ENCODE measurements at places on chromosomes 2 and 18.

DNA sequence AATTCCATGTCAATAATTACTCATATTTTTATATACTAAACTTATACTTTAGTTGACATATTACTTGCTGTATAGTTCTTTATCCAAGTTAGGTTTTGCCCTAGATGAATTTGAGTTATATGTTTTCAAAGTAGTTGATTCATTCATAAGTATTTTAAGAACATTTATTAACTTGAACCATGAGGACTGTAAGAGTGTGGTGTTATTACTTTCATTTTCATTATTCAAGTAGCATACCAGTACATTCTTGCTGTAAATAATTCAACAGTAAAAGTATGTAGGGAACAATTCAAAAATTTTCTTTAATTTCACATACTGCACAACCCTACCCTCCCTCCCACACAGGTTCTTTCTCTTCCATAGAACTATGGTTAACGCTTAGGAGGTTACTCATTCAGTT is 75.4 kb downstream of the ANKRD12 start:
- DNase-seq: no peak

DNA sequence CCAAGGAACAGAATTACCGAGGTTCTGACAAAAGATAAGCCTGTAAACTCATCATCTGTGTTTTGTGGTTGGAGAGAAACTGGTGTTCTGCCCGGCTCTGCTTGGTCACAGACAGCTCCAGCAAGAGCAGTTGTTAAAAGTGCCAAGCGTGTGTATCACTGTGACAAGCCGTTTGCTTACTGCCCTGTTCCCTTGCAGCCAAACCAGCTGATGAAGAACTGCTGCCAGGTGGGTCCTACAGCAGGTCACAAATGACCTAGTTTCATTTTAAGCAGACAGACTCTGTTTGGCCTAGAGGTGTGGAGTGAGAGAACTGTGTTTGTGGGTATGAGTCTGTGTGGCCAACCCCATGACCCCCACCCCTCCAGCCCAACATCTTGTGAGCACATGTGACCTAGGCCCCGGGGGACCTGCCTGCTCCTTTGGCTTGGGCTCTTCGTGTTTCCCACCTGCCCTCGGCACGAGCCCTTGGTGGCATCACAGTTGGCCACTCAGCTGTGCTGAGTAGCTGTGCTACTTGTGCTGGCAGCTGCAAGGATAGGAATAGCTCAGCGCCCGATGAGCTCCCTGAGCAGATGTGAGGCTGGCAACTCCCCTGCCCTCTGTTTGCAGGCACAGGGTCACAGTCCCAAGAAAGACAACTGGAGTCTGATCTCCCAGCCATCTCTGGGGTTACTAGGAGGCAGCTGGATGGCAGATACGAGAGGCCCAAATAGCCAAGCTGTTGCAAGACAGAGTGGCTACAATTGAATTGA is 9.7 kb downstream of the OXER1 start:
- DNase-seq: peak; percentile 60

DNA sequence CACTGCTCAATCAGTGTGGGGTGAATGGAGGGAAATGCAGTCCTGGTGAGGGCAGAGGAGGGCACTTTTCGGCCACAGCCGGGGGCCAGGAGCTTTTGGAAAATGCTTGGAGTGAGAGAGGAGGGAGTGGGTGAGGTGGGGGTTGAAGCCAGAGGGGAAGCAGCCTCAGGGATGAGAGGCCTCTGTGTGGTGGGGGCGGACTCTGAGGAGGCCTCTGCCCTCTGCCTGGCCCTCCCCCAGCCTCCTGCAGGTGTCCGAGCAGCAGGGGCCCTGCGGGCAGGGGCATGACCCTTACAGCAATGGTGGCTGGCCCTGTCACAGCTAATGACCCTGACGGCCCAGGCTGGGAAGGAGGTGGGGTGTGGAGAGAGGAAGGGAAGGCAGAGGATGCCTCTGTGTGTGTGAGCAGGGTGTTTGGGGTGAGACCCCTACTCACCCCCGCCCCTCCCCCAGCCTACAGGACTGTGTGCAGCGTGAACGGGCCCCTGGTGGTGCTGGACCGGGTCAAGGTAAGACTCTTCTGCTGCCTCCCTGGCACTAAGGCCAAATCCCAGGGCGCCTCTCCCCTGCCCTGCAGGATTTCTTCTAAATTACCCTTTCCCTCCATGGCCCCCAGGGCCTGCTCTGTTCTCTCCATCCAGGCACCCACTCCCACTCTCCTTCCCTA is 7.6 kb downstream of the ATP6V1B1 start:
- DNase-seq: no peak

- peak; percentile 48 for DNase-seq
These were observed 5.7 kb downstream of the AGPS start for GRCh38 chr2:177398290-177398683.

- DNase-seq: no peak
These were observed 36.8 kb downstream of the BCL2 start for GRCh38 chr18:63282793-63283192.

GRCh38 chr2:177727577-177728398 is 335.2 kb downstream of the AGPS start:
- peak; percentile 87 for DNase-seq

- DNase-seq: no peak
These were observed 145.7 kb upstream of the HDAC4 start for GRCh38 chr2:239546541-239546940.

GRCh38 chr2:25305775-25306174 is 36.0 kb downstream of the DNMT3A start:
- DNase-seq: no peak

GRCh38 chr18:25886283-25886682 is 204.1 kb downstream of the SS18 start:
- DNase-seq: no peak

DNA sequence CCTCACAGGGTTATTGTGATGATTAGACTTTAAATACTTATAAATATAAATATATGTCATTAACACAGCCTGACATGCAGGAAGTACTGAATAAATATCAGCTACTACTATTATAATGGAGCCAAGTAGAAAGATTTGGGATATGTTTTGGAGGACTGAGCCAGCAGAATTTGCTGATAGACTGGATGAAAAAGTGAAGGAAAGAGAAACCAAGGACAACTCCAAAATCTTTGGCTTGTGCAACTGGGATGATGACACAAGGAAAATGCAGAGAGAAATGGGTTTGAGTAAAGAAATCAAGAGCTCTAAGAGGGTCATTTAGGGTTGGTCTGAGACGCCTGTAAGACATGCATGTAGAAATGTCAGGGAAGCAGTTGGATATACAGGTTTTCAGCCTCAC is 15.6 kb downstream of the ADD2 start:
- no peak for DNase-seq

GRCh38 chr2:85455552-85456090 is 37.1 kb downstream of the SH2D6 start:
- no peak for DNase-seq

DNA sequence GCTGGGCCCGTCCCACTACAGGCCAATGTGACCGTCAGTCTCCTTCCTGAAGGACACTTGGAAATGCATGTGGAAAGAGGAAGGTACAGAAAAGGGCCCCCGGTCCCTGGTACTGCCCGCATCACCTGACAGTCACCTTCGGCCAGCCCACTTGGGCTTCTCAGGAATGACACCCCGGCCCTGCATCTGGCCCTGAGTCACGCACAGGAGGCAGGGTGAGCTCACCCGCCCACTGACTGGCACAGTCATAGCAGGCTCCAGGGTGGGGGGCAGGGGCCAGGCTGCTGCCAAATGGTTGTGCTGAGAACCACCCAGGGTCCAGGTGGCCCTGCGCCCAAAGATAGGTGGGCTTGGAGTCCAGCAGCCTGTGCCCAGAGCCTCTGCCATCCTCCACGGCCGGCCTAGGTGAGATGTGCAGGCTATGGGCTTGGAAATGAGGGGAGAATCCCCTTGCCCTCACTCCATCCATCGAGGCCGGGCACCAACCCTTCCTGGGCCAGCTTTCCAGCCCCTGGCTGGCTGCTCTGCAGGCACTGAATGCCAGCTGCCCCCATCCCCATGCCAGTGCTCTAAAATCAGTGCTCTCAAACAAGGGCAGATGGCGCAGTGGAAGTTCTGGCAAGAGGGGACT is 14.1 kb downstream of the EMX1 start:
- peak; percentile 34 for DNase-seq

- DNase-seq: no peak
These were observed 529.1 kb upstream of the HNMT start for GRCh38 chr2:137435162-137435561.

- DNase-seq: peak; percentile 50
These were observed 159.1 kb downstream of the GALNT1 start for GRCh38 chr18:35740656-35741055.

- no peak for DNase-seq
These were observed 129.6 kb downstream of the MREG start for GRCh38 chr2:215883799-215884198.

DNA sequence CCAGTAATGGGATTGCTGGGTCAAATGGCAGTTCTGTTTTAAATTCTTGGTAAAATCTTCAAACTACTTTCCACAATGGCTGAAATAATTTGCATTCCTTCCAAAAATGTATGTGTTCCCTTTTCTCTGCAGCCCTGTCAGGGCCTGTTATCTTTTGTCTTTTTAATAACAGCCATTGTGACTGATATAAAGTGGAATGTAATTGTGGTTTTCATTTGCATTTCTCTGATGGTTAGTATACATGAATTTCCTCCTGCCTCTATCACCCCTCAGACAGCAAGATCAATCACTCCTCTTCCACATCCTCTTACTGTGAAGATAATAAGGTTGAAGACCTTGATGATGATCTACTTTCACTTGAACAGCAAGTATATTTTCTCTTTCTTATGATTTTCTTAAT is 304.8 kb upstream of the FSIP2 start:
- DNase-seq: peak; percentile 89

GRCh38 chr2:101064125-101064502 is 62.0 kb downstream of the RPL31 start:
- no peak for DNase-seq

- DNase-seq: no peak
These were observed 675.1 kb upstream of the SYT4 start for GRCh38 chr18:43952398-43952797.

DNA sequence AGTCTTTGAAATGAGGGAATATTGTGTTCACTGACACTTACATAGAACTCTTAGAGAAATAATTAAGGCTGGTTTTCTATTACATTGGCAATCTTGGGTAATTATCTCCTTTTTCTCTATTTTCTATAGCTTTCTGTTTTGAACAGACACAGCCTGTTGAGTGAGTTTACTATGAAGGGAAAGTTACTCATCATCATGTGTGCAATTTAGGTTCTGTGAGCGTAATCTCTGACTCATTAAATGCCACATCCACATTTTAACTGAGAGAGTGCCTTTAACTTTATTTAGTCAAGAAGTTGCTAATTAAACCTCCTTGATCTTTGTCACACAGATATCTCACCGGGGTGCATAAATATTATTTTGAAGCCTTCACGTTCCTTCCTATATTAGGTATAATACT is 174.0 kb upstream of the SLC8A1 start:
- peak; percentile 77 for DNase-seq

DNA sequence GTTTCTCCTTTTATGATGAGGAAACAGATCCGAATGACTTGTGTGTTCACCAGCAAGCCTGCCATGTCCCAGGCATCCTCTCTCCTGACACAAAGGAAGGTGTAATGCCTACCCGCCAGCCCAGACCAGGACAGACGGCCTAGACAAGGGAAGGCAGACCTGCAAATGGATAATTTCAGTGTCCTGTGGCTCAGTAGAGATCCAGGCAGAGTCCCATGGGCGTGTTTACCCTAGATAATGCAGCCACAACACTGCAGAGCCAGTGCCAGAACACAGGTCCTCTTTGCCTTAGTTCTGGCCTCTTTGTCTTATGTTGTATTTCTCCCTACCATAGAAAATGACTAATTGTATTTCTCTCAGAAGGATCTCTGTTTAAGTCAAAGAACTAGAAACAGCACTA is 12.7 kb downstream of the TRAPPC12 start:
- DNase-seq: no peak

DNA sequence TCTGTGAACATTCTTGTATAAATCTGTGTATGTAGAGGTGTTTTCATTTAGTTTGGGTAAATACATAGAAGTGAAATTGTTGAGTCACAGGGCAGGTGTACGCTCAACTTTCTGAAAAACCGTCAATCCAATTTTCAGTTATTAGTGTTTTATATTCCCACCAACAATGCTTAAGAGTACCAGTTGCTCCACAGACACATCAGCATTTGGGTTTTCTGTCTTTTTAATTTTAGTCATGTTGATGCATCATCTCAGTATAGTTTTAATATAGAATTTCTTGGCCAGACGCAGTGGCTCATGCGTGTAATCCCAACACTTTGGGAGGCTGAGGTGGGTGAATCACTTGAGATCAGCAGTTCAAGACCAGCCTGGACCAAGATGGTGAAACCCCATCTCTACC is 3.2 kb upstream of the GNLY start:
- no peak for DNase-seq

DNA sequence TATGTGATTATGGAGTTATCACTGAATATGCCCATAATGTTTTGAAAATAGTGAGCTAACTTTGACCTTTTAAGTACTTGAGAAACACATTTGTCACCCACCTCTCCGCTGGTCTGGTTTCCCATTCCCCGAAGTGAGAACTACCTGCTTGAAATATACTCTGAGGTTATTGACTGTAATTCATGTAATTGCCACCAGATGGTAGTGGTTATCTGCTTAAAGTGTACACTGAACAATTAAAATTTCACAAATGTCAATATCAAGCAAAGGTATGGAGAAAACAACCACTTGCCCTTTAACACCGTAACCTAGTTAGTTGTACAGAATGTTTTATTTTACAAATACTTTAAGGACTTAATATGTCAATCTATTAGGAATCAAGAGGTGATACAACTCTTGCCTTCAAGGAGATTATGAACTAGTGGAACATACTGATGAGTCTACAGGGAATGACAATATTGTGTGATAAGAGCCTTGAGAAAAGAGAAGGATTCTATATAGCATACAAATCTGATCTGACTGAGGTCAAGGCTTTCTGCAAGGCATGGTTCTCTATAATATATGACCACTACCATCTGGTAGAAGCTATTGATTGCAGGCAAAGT is 316.8 kb upstream of the KCNH7 start:
- DNase-seq: peak; percentile 28

Measured in amniotic epithelial cell (primary cell).